Stimulated activated CD4-positive, alpha-beta T cell treated with anti-CD3 and anti-CD28 coated beads, Interleukin-2, amount 100 ng/mL, for 4 hours (primary cell): ENCODE measurements at places on chromosomes 2 and 18.

DNA sequence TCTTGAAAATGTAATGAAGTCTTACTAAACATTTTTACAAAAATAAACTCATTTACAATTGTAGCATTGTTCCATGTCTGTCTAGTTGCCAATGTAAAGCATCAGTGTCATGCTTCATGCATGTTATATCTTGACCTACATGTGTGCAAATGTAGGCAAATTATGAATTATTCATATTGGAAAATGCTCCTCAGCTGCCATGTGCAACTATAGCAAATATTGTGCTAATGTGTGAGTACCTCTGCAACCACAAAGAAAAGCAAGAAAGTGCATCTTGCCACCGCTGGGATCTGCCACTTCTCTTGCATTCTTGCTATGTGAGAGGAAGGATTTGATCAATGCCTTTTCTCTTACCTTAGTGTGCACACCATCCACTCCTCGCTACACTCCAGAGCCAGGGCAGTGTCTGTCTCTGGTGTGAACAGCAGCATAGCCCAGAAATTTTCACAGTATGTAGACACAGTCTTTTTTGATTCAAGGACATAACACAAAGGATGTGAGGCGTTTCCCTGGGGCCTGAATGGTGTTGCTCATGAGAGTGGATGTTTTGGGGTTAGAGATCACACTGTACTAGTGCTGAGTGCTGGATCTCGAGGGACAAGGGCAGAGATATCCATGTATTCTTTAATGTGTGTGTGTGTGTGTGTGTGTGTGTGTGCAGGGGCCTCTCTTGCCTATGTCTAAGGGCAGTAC is 47.6 kb upstream of the HAAO start:
- DNase-seq = no peak

DNA sequence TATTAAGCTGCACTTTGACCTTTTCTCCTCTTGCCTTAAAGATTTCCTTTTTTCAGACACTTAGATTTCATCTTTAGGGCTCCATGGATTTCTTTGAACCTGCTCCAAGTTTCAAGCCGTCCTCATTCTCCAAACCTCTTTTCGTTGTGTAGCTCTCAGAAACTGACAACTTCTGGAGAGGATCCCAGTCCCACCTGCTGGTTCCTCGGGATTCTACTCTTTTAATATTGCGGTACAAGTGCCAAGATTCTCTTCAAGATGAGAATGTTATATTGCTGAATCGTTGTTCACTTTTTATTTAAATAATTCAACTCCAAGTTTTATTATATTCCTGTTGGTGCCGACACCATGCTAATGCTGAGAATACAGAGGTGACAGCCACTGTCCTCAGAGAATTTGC is 141.1 kb downstream of the CDH20 start:
- DNase-seq = no peak

- DNase-seq = no peak
Measured at GRCh38 chr2:8059255-8059654, 622.6 kb upstream of the ID2 start.

GRCh38 chr2:55120634-55121359 is 70.5 kb upstream of the RTN4 start:
- DNase-seq = no peak

GRCh38 chr2:23554054-23554697 is 169.2 kb downstream of the KLHL29 start:
- no peak for DNase-seq

DNA sequence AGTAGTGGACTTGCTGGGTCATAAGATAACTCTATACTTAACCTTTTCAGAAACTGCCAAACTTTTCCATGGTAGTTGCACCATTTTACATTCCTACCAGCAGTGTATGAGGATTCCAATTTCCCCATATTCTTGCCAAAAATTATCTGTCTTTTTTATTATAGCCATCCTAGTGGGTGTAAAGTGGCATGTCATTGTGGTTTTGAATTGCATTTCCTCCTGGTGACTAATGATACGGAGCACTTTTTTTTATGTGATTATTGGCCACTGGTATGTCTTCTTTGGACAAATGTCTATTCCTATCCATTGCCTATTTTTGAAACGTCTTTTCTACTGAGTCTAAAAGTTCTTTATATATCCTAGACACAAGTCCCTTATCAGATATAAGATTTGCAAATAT is 44.3 kb downstream of the CACNB4 start:
- DNase-seq = no peak
